CD4-positive, alpha-beta T cell treated with Interleukin-6 at 100 ng/mL for 8 hours (primary cell): ENCODE measurements at places on chromosomes 5 and 9.

- no peak for DNase-seq
Measured at GRCh38 chr5:152256580-152256979, 148.5 kb downstream of the NMUR2 start.

DNA sequence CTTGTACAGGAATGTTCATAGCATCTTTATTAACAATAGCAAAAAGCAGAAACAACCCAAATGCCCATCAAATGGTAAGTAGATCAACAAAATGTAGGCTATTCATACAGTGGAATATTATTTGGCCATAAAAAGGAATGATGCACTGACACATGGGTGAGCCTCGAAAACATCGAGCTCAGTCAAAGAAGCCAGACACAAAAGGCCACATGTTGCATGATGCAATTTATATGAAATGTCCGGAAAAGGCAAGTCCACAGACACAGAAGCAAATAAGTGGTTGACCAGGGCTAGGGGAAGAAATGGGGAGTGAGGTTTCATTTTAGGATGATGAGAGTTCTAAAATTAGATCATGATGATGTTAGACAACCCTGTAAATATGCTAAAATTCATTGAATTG lies 16.5 kb upstream of the SLC2A8 start:
- no peak for DNase-seq

DNA sequence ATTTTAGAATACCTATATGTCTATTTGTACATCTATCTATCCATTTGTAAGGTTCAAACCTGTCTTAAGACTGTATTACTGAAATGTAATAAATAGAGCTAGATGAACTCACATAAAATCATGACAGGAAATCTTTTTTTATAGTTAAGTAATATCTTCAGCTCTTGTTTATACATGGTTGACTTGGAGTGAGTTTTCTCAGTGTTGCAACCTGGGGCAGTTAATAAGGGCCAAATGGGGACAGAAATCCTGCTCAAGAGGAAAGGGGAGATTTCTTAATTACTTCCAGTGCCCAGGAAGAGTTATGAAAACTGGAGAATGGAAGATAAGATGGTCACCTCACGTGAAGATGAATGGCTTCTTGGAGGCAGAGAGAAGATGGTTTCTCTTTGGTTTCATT lies 265.1 kb upstream of the FBXL7 start:
- no peak for DNase-seq

DNA sequence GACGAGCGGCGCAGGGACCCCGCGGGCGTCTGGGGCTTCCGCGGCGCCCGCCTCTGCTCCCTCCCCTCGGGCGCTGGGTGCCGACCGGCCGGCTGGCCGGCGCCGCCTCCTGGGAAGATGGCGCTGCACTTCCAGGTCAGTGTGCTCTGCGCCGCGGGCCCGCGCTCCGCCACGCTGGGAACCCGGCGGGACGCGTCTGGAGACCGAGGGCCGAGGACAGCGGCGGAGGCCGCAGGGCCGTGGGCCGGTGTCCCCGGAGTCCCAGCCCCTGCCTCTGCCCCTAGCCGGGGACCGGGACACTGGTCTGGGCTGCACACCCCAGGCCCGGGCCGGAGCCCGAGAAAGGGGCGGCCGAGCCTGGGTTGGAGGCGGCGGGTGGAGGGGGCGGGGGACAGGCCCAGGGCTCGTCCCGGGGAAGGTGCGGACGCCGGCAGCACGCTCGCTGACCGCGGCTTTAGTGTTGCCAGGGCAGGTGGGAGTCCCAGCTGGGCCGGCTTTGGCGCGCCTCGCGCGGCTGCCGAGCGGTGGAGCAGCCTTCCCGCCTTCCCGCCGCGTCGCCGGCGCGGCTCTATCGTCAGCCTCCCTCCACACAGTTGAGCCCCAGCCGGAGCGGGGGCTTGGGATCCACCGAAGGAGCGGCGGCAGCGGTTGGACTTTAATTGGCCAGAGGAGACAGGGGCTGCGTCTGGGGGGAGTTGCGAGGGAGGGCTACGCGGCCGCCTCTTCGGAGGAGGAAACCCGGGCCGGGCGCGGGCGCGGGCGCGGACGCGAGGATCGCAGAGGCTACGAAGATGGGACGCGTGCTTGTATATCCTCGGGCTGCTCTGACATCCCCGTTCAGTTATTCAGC lies at the start of gene RANBP17:
TSS of gene RANBP17 (plus strand) at position 102 of the 850 bp plus-strand sequence.
- DNase-seq = no peak

GRCh38 chr5:77146896-77147295 lies 59.8 kb upstream of the ZBED3 start:
- DNase-seq = no peak

GRCh38 chr9:126361810-126362238 lies 35.2 kb downstream of the MVB12B start:
- DNase-seq = no peak

GRCh38 chr9:12933957-12934356 lies 159.1 kb downstream of the LURAP1L start:
- no peak for DNase-seq

GRCh38 chr5:38621840-38622437 lies 65.5 kb upstream of the LIFR start:
- no peak for DNase-seq

DNA sequence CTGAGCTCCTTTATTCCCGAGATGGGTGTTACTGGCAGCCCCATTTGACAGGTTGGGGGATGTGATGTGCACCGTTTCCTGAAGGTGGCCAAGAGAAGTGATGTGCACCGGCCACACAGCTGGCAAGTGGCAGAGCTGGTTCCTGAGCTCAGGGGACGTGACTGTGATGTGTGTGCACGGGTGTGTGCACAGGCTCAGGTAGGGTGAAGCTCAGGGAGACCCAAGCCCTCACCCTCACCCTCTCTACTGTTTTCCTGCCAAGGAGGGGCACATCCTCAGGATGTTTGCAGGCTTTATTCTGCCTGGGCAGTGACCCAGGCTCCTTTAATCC lies 56.6 kb downstream of the WWC1 start:
- no peak for DNase-seq

GRCh38 chr5:149284501-149284900 lies 12.8 kb downstream of the AFAP1L1 start:
- no peak for DNase-seq

GRCh38 chr5:10289353-10289752 lies 18.3 kb downstream of the CMBL start:
- no peak for DNase-seq

GRCh38 chr5:111134087-111134486 lies 41.9 kb downstream of the WDR36 start:
- DNase-seq = no peak

DNA sequence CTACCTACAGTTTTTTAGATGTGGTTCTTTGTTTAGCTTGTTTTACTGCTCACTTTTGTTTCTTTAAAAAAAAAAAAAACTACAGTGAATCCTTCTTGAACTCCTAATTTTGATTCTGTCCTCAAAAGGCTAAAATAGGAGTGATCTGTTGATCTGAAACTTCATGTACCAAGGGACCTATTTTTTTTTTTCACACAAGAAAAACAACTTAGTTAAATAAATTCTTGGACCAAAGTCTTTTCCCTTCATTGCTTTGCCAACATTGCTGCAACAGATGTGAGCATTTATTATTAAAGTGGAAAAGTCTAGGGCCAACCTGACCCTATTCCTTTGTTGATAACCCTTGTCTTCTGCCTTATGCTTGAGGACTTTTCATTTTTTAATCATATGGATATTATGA lies 236.8 kb downstream of the ARHGEF28 start:
- no peak for DNase-seq
